ENCODE measurements at places on chromosomes 1 and 21. TPM values are rescaled to one million over a fixed set of nuclear protein-coding genes. Genes with fewer than 3 reads are reported as not detected.

DNA sequence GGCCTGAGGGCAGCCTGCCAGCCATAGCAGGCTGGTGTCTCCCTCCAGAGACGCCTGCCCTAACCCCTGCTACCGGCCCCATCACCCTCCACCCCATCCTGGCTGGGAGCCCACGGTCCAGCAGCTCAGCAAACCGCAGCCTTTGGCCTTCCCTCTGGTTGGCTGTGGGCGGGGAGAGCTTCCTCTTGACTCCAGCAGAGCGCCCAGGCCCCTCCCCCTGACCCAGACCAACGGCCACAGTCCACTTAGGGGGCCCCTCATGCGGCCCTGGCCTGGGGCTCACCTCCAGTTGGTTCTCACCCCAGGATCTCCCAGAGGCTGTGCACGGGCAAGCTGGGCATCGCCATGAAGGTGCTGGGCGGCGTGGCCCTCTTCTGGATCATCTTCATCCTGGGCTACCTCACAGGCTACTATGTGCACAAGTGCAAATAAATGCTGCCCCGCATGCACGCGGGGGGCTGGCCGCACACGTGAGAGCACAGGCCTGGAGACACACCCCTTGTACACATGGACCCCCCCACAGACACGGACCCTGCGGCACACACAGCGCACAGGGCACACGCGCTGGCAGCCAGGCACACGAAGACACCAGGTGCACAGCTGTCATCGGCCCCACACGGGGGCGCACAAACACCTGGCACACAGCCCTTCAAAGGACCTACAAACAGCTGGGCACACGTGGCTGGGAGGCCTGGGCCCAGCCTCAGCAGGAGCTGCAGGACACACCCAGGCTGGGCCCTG, 3.1 kb downstream of the SMIM1 start:
- no peak for DNase-seq

GRCh38 chr1:93576746-93577145, 104.9 kb downstream of the BCAR3 start:
- DNase-seq, result no peak

SPRR5 gene
- total RNA-seq, result not detected

DISC1 gene
- total RNA-seq, result 9.6 TPM

COL11A1 gene
- not detected for total RNA-seq

Measured in ureter (tissue), 1 donor.